T-cell (primary cell): ENCODE measurements at places on chromosomes 1 and 21. TPM values are rescaled to one million over a fixed set of nuclear protein-coding genes. Genes with fewer than 3 reads are reported as not detected.

- no peak for DNase-seq
- H3K36me3 ChIP-seq = peaks cover 26% of the 10 kb centered on the region
- H3K27me3 ChIP-seq = no peaks in the 10 kb centered on the region
- no peak overlapping the region for H3K4me3 ChIP-seq
Measured at GRCh38 chr1:248850124-248850523, 8.8 kb downstream of the ZNF692 start.

GRCh38 chr1:33960188-33960895, 96.5 kb downstream of the HMGB4 start:
- no peak for DNase-seq
- no peak overlapping the region for H3K27ac ChIP-seq
- no peaks in the 10 kb centered on the region for H3K36me3 ChIP-seq
- no peak overlapping the region for H3K4me3 ChIP-seq
- H3K4me1 ChIP-seq = no peaks in the 10 kb centered on the region
- H3K27me3 ChIP-seq = peaks cover 7% of the 10 kb centered on the region

DNA sequence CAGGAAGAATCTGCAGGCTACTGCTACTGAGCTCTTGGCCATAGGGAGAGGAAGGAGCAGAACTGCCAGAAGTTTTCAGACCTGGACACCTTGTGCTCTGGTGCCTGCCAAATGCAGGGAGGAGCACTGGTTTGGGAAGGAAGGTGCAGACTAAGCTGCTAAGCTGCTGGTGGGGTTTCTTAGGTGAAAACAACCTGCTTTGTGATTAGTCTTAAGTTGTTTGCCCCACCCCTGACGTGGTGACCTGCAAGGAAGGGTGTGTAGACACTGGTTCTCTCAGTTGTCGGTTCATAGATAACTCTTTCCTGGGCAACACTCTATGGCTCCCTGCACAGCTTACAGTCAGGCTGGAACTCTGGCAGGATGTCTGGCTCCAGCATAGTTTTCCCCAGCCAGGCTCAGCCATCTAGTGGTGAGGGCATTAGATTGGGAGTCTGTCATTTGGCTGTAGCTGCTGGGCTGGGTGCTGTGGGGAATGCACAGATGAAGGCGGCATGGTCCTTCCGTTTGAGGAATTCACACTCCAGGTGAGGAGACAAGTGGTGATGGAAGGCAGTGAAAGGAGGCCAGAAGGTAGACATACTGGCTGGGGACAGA, 10.3 kb upstream of the S100A10 start:
- no peak for DNase-seq
- H3K4me1 ChIP-seq = no peaks in the 10 kb centered on the region
- H3K4me3 ChIP-seq = no peak overlapping the region
- H3K27me3 ChIP-seq = peaks cover 3% of the 10 kb centered on the region

GRCh38 chr1:183548116-183548515, 42.1 kb downstream of the NCF2 start:
- H3K4me3 ChIP-seq = no peak overlapping the region
- H3K27me3 ChIP-seq = no peaks in the 10 kb centered on the region
- no peak for DNase-seq
- H3K27ac ChIP-seq = no peak overlapping the region

GRCh38 chr1:202890392-202890791, 1.4 kb upstream of the RABIF start:
- DNase-seq = no peak
- no peaks in the 10 kb centered on the region for H3K27me3 ChIP-seq
- H3K36me3 ChIP-seq = peaks cover 43% of the 10 kb centered on the region
- peaks cover 8% of the 10 kb centered on the region for H3K4me1 ChIP-seq

RPS6KA1 gene
- 123 TPM for total RNA-seq

NUF2 gene
- 3.4 TPM for total RNA-seq

- H3K36me3 ChIP-seq = peaks cover 49% of the 10 kb centered on the region
- H3K4me3 ChIP-seq = no peak overlapping the region
- H3K27me3 ChIP-seq = no peaks in the 10 kb centered on the region
- H3K27ac ChIP-seq = no peak overlapping the region
Measured at GRCh38 chr1:222734740-222735139, 2.3 kb upstream of the FAM177B start.

- H3K4me3 ChIP-seq = no peak overlapping the region
- no peaks in the 10 kb centered on the region for H3K27me3 ChIP-seq
- DNase-seq = no peak
- H3K36me3 ChIP-seq = no peaks in the 10 kb centered on the region
- peaks cover 14% of the 10 kb centered on the region for H3K4me1 ChIP-seq
- no peak overlapping the region for H3K27ac ChIP-seq
Measured at GRCh38 chr1:31535561-31535960, 40.8 kb upstream of the TINAGL1 start.

DNA sequence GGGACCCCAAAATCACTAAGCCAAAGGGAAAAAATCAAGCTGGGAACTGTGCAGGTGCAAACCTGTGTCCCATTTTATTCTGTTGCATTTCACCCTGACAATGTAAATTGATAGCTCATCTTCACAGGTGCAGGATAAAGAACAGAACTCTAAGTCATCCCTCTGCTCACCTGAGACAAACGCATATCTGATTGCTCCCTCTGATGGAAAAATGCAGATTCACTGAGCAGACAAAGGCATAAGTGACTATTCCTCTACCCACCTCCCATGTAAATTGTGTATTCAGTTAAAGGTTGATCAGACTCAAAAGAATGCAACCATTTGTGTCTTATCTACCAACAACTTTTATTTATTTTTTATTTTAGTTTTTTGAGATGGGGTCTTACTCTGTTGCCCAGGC, 644.2 kb downstream of the PTPRU start:
- H3K4me1 ChIP-seq = no peaks in the 10 kb centered on the region
- H3K36me3 ChIP-seq = no peaks in the 10 kb centered on the region
- H3K27ac ChIP-seq = no peak overlapping the region
- no peak for DNase-seq

UBE4B gene
- total RNA-seq = 41.9 TPM

DNA sequence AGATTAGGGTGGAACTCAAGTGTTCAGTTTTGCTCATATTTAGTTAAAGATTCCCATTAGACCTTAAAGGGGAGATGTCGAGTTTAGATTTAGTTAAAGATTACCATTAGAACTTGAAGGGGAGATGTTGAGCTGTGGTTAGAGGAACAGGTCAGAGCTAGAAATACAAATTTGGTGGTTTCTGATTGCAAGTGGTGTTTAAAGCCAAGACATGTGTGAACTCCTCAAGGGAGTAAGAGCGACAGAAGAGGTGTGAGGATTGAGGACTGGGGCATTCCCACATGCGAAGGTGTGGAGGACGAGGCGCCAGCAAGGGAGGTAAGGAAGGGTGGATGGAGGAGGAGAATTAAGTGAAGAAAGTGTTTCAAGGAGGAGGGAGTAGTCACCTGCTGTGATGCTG, 168.6 kb downstream of the IER5 start:
- H3K36me3 ChIP-seq = no peaks in the 10 kb centered on the region
- no peak overlapping the region for H3K4me3 ChIP-seq
- H3K4me1 ChIP-seq = no peaks in the 10 kb centered on the region
- peaks cover 6% of the 10 kb centered on the region for H3K27me3 ChIP-seq
- no peak overlapping the region for H3K27ac ChIP-seq

DNA sequence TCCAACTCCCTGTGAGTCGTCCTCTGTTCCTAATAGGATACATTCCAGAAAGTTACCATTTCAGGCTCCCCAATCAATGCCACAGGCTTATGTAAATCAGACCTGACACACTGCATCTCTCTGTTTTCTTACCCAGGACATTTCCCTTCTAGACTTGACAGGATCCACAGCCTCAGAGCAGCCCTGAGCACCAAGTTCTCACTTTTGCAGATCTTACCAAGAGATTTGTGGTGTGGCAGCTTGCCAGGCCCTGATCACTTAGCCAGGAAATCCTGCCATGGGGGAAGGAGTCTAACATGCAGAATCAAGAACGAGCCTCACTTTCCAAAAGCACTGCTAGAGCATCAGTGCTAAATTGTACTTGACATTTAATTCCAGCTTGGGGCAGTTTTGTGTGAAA, 202.9 kb downstream of the TBX15 start:
- H3K36me3 ChIP-seq = no peaks in the 10 kb centered on the region
- H3K27ac ChIP-seq = no peak overlapping the region
- no peaks in the 10 kb centered on the region for H3K4me1 ChIP-seq
- H3K27me3 ChIP-seq = no peaks in the 10 kb centered on the region

GRCh38 chr1:41617336-41617735, 132.9 kb upstream of the EDN2 start:
- no peak overlapping the region for H3K4me3 ChIP-seq
- no peak overlapping the region for H3K27ac ChIP-seq
- H3K4me1 ChIP-seq = peaks cover 6% of the 10 kb centered on the region
- no peaks in the 10 kb centered on the region for H3K36me3 ChIP-seq
- H3K27me3 ChIP-seq = no peaks in the 10 kb centered on the region
- DNase-seq = no peak

GRCh38 chr1:241611063-241611462, 29.1 kb downstream of the CHML start:
- H3K4me3 ChIP-seq = no peak overlapping the region
- no peak for DNase-seq
- no peaks in the 10 kb centered on the region for H3K27me3 ChIP-seq

HORMAD1 gene
- total RNA-seq = 0.35 TPM

DNA sequence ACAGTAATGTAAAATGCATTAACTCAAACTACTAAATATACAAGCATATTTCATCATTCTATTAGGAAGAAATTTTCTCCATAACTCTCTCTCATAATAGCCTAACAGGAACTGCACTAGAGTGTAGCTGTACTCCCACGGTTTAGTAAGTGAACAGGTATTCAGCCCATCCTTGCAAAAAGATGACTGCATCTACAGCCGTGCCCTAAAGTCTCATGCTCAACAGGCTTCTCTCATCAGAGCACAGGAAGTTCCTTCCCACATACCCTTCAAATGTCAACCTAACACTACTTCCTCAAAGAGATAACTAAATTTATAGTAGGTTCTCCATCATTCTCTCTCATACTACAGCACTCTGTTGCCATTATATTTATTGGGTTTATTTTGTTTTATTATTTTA, 251.6 kb downstream of the AKT3 start:
- H3K27ac ChIP-seq = peak overlapping the region; percentile 20
- H3K4me1 ChIP-seq = peaks cover 5% of the 10 kb centered on the region
- H3K27me3 ChIP-seq = no peaks in the 10 kb centered on the region
- H3K4me3 ChIP-seq = no peak overlapping the region

DISC1 gene
- total RNA-seq = 37.0 TPM

GRCh38 chr21:26798856-26799751, 46.1 kb downstream of the ADAMTS1 start:
- no peak overlapping the region for H3K27ac ChIP-seq
- H3K27me3 ChIP-seq = no peaks in the 10 kb centered on the region
- H3K4me1 ChIP-seq = no peaks in the 10 kb centered on the region
- H3K4me3 ChIP-seq = no peak overlapping the region

CYP4A11 gene
- total RNA-seq = not detected

DNA sequence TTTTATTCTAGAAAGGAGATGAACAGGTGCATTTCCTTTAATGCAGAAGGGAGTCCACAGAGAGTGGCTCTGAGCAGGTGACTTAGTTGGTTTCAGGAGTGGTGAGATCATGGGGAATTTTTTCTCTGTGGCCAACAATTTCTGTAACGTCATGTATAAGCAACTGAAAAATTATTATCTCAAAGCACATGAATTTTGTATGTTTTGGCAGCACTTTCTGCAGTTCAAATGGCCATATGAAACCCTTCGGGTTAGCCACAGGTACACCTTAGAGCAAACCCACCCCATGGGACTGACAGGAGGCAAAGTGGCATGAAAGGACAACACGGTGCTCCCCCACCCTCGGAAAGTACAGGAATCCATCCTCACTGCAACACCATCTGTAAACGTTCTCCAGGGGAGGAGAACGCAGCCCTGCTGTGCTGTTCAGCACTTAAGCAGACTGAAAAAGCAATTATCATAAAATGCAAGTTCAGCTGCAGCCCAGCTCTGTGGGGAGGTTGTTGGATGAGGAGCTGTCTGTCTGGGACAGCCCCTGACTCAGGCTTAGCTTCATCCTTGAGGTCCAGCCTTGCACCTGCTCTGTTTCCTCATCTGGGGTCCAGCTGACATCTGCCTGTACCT, 55.8 kb upstream of the CLDN14 start:
- no peaks in the 10 kb centered on the region for H3K4me1 ChIP-seq
- no peak overlapping the region for H3K27ac ChIP-seq
- H3K4me3 ChIP-seq = no peak overlapping the region
- DNase-seq = no peak
- H3K36me3 ChIP-seq = no peaks in the 10 kb centered on the region
- H3K27me3 ChIP-seq = peaks cover 2% of the 10 kb centered on the region

GRCh38 chr1:202959276-202959620, 1.1 kb upstream of the ADIPOR1 start:
- H3K27ac ChIP-seq = peak overlapping the region; percentile 71
- H3K4me3 ChIP-seq = no peak overlapping the region
- H3K4me1 ChIP-seq = peaks cover 23% of the 10 kb centered on the region
- H3K36me3 ChIP-seq = peaks cover 21% of the 10 kb centered on the region
- no peaks in the 10 kb centered on the region for H3K27me3 ChIP-seq

GRCh38 chr1:12617511-12617900, 504 bp downstream of the DHRS3 start:
- peak; percentile 47 for DNase-seq
- peak overlapping the region; percentile 87 for H3K4me3 ChIP-seq
- no peaks in the 10 kb centered on the region for H3K36me3 ChIP-seq

GRCh38 chr1:13808729-13809131, 108.7 kb downstream of the PRDM2 start:
- H3K27ac ChIP-seq = no peak overlapping the region
- no peak overlapping the region for H3K4me3 ChIP-seq
- no peak for DNase-seq
- H3K4me1 ChIP-seq = no peaks in the 10 kb centered on the region
- no peaks in the 10 kb centered on the region for H3K27me3 ChIP-seq

- H3K4me3 ChIP-seq = no peak overlapping the region
- DNase-seq = no peak
- H3K4me1 ChIP-seq = peaks cover 4% of the 10 kb centered on the region
Measured at GRCh38 chr1:204373911-204374310, 14.2 kb upstream of the PLEKHA6 start.

DNA sequence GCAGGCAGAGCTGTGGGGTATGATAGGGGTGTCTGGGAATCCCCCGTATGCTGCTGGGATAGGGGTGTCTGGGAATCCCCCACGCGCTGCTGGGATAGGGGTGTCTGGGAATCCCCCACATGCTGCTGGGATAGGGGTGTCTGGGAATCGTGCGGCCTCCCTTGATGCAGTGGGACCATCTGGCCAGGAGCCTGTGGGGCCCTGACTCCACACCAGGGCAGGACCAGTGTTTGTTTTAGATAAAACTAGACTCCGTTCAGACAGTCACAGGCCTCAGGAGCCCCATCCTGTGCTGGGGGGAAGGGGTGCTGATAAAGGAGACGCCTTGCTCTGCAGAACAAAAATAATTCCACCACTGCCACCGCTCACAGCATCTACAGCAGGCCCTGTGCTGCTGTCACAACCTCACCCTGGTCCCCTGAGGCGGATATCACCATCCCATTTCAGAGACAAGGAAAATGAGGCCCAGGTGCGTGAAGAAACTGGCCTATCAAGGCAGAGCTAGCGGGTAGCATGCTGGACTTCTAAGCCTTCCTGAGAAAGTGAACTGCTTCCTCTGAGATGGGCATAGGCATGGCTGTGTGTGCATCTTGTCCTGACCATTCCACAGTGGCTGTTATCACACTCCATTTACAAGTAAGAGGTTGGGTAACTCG, 24.0 kb downstream of the ECE1 start:
- H3K4me3 ChIP-seq = no peak overlapping the region
- no peak overlapping the region for H3K27ac ChIP-seq
- H3K4me1 ChIP-seq = peaks cover 32% of the 10 kb centered on the region
- H3K27me3 ChIP-seq = no peaks in the 10 kb centered on the region
- no peak for DNase-seq
